ENCODE measurements at places on chromosomes 12 and 14.

GRCh38 chr12:94193168-94193567 is 44.8 kb downstream of the PLXNC1 start:
- DNase-seq = no peak

- DNase-seq = no peak
These were observed 284.2 kb downstream of the ADAMTS20 start for GRCh38 chr12:43267818-43268217.

DNA sequence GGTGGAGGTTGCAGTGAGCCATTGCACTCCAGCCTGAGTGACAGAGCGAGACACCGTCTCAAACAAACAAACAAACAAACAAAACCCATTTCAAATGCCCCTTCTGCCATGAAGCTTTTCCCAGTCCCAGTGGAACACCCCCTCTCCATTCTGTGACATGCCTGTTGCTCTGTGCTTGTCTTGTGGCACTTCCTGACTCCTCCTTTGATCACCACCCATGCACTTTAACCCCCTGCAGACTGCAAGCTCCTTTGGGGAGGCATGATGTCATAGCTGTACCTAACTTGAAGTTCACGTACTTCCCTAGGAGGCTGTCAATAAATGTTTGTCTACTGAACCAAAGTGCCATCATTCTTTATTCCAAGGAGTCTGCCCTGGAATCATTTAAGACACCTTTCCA is 64.7 kb downstream of the TMCC3 start:
- no peak for DNase-seq

- no peak for DNase-seq
These were observed 624.1 kb upstream of the FOXG1 start for GRCh38 chr14:28142400-28143015.

GRCh38 chr12:20507711-20508110 is 139.4 kb downstream of the PDE3A start:
- DNase-seq = no peak

Data from breast epithelium (tissue), 4 donors.